GOT3 (cell line): ENCODE measurements at places on chromosomes 3 and 15.

- no peak for DNase-seq
These were observed 8.8 kb downstream of the STAB1 start for GRCh38 chr3:52503788-52504424.

GRCh38 chr3:136750209-136750896 lies 1.8 kb downstream of the STAG1 start:
- no peak for DNase-seq

GRCh38 chr3:24401090-24401810 lies 93.4 kb downstream of the THRB start:
- no peak for DNase-seq

- DNase-seq = no peak
These were observed 23.0 kb downstream of the ARL8B start for GRCh38 chr3:5145120-5145519.

DNA sequence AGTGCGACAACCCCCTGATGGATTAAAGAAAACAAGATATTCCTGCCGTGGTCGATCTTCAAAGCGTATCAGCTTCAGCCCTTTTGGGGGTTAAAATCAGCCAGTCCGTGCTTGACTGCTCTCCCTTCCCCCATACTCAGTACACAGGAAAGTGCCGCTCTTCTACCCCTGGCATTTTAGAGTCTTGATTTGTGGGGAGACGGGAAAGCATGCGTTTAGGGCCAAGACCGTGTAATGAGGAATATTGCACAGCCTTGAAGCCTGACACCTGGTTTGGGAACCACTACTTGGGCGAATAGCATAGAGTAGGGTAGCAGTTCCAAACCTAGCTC lies 540 bp upstream of the EDC3 start:
- no peak for DNase-seq

DNA sequence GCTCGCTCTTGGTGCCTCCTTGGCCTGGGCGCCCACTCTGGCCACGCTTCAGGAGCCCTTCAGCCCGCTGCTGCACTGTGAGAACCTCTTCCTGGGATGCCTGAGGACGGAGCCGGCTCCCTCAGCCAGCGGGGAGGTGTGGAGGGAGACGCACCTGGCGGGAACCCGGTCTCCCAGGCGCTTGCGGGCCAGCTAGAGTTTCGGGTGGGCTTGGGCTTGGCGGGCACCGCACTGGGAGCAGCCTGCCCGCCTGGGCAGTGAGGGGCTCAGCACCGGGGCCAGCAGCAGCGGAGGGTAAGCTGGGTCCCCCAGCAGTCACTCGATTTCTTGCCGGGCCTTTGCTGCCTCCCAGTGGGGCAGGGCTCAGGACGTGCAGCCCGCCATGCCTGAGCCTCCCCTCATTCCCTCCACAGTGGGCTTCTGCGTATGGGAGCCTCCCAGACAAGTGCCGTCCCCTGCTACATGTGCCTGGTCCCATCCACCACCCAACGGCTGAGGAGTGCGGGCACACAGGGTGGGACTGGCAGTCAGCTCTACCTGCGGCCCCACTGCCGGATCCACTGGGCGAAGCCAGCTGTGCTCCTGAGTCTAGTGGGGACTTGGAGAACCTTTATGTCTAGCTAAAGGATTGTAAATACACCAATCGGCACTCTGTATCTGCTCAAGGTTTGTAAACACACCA lies 708.7 kb downstream of the VGLL3 start:
- no peak for DNase-seq

- no peak for DNase-seq
These were observed 619 bp downstream of the ATXN7 start for GRCh38 chr3:63864008-63864964.

GRCh38 chr3:25480811-25481210 lies 52.7 kb downstream of the RARB start:
- no peak for DNase-seq

DNA sequence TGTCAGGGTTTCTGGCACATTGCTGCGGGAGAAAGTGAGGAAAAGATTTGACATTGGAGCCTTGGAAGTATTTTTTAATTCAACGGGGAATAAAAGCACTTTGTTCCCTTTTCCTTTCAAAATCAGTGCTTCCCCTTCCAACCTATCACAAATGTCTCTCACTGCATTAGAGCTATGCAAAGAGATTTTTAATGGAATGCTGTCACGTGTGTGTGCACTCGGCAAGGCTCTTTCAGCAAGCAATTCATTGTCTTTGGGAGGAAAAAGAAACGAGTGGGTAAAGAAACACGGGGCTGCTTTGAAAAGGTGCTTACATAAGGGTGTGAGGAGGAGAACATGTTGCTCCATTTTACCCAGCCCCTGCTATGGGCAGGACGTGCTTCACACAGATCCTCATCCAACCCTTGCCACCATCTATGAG lies 490.4 kb upstream of the PROK2 start:
- no peak for DNase-seq

DNA sequence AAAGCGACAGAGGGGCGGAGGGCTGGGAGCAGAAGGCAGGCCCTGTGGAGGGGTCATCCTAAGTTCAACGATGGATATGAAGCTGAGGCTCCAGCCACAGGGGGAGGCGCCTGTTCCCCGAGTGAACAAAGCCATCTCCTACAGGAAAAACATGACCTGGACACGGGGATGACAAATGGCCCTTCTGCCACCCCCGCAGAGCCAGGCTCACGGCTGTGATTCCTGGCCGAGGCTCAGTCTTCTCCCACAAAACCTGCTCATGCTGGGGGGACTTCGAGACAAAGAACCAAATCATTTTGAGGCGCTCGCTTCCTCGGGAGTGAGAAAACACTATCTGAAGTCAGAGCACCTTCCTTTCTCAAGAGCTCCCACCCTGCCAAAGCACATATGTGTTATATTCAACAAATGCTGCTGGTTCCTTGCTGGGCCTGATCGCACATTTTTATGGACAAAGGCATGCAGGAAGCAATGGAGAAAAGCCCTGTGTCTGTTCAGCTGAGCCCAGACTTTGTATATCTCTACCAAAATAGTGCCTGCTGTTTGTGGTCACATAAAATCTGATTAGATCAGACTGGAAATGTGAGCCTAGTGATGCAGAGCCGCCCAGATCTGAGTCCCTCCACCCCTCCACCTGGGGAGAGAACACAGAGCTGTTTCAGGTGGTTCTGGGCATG lies 5.6 kb downstream of the RBP1 start:
- DNase-seq = no peak

GRCh38 chr15:49501586-49501985 lies 78.5 kb downstream of the FGF7 start:
- no peak for DNase-seq

- DNase-seq = no peak
These were observed 17.5 kb upstream of the POC1A start for GRCh38 chr3:52171514-52172261.

DNA sequence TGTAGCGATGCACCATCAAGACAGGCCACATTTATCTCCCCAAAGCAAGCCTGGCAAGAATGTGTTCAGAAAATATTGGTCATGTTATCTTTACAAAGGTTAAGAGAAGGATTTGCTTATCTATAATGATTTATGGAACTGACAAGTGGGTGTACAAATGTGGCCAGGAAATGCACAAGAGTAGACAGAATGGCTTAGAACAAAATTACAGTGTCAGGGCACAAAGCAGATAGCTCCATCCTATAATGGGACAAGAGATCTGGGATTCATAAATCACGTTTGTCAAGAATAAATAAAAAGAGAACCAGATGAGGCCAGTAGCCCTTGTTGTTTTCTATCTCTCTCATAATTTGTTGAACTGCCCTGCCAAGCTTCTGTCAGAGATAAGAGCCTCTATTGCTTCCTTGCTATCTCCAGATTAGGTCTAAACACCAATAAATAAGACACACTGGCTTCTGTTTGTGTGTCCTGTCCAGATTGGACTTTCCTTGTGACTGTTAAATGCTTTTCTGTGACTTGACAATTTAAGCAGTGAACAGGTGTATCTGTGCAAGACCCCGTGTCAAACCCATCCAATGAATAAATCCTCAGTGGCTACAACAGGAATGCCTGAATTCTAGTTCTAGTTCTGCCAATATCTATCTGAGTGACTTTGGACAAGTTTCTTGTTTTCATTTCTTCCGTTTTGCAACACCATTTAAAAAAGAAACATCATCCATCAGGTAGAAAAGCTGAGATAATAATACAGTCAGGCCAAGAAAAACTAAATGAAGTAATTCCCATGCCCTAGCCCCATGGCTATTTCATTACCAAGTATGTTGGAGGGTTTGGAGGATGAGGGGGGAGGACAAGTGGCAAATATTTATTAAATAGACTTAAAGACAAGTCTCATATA lies 157.2 kb downstream of the DCLK3 start:
- DNase-seq = no peak

DNA sequence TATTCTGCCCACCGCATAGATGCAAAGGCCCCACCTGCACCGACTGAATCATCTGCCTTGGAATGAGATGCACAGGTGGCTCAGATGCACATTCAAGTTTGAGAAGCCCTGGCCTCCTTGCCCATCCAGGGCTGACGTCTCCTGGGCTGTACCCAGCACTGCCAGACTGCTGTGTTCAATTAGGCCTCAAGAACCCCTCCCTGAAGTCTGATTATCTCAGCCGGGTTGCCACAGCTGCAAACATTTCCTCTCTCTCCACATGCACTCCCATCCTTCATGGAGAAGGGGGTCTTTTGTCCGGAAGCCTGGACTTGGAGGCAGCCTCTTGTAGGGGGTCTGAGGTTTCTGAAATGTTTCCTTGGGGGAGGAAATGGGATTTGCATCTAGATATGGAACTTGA lies 459.4 kb upstream of the PROK2 start:
- DNase-seq = no peak

GRCh38 chr3:164320962-164321361 lies 757.3 kb downstream of the SI start:
- no peak for DNase-seq
